Activated CD4-positive, alpha-beta T cell treated with anti-CD3 and anti-CD28 coated beads for 4 hours (primary cell): ENCODE measurements at places on chromosomes 2 and 18.

GRCh38 chr18:29928081-29928480, 1114.5 kb downstream of the DSC3 start:
- no peak for DNase-seq

- DNase-seq: no peak
Measured at GRCh38 chr2:158513841-158514240, 57.1 kb downstream of the PKP4 start.

DNA sequence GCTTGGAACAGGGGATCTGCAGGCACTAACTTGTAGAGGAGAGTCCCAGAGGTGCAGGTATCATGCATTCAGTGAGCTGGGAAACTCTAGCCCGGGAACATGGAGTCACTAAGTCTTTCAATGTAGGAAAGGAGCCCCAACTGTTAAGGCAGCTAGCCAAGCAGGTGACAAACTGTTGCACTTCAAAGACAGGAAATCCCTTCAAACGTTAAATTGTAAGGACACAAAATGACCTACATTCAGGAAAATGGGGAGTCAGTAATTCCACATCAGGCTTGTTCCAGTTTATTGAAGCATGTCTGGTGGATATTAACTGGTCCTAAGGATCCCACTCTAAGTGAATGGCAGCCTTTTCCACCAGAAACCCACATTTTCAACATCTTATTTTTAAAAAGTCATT, 364.5 kb downstream of the MTX2 start:
- DNase-seq: no peak

DNA sequence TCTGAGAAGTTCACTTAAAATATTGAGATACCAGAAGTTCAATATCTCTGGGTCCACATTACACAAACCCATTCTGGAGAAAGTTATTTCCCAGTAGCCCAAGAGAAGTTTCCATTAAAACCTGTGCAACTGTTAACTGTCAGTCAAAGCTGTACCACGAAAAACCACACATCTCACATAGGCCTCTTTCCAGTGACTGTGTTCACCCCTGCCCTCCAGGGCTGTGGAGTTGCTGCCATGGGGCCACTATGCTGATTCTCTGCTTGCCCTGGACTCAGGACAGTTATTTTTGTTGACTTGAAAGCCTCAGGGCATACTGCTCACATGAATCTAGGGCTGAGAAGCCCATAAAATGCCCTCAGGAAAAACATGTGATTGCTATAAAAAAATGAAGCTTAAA, 153.8 kb downstream of the PIEZO2 start:
- no peak for DNase-seq

GRCh38 chr2:17752892-17753802, 463 bp downstream of the SMC6 start:
- DNase-seq: peak; percentile 35

DNA sequence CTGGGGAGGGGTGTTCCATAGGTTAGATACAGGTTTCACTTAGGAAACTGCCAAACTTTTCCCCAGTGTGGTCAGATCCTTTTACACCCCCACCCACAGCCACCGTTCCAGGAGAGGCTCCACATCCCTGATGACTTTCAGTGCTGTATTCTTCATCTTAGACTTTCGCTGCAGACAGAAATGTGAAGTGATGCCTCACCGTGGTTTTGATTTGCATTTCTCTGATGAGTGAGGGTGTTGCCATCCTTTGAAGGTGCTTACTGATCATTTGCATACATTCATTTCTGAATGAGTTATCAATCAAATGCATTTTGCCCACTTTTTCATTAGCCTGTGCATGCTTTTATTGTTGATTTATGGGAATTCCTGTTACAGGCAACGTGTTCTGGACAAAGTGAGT, 14.9 kb downstream of the COPS9 start:
- no peak for DNase-seq

GRCh38 chr18:23900994-23901393, 113.6 kb upstream of the TTC39C start:
- no peak for DNase-seq

DNA sequence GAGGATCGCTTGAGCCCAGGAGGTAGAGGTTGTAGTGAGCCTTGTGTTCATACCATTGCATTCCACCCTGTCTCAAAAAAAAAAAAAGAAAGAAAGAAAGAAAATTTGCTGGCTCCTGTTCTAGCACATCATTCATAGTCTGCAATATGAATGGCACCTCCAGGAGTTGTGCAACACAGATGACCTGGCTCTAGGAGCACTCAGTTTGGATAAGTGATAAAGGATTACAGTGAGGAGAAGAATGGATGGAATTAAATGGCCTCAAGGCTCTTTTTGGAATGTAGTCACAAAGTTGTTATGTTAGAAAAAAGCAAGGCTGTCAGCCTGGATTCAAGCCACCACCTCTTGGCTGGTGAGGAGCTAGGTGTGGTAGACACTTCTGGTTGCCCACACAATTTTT, 21.5 kb upstream of the SPRED2 start:
- no peak for DNase-seq

DNA sequence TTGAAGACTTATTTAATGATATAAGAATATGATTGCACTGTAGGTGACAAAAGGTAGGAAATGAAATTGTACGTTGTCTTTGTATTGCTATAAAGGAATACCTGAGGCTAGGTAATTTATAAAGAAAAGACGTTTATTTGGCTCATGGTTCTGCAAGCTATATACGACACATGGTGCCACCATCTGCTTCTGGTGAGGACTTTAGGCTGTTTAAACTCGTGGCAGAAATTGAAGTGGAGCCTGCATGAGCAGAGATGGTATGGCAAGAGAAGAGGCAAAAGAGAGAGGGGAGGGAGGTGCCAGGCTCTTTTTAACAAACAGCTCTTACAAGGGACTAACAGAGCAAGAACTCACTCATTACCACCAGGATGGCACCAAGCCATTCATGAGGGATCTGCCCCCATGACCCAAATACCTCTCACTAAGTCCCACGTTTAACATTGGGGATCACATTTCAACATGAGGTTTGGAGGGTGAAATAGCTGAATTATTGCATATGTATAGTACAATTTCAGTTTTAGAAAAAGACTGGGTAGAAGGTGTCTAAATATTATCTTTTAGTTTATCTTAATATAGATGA, 86.8 kb downstream of the GULP1 start:
- DNase-seq: no peak

DNA sequence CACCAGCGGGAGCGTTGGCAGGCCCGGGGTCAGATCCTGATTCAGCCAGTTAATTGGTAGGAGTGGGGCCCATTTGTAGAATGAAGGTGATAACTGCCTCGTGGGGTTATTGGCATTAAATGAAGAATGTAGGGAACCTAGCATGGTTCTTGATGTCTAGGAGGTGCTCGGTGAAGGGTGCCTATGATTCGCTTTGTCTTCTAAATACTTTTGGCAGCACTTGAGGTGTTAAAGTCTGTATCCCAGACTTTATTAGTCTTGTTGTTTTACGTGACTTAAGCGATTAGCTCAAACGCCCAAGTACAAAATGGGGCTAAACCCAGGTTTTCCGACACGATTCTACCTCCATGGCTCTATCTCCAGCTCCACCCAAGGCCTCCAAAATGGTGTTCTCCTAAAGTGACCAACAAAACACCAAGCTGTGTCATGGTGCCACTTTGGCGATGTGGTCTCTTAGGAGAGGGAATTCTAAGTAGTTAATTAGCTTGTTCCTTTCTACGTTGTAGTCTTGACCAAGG, 980 bp upstream of the PPP4R1 start:
- DNase-seq: no peak

- DNase-seq: peak; percentile 37
Measured at GRCh38 chr2:31429759-31430438, 15.4 kb upstream of the XDH start.

DNA sequence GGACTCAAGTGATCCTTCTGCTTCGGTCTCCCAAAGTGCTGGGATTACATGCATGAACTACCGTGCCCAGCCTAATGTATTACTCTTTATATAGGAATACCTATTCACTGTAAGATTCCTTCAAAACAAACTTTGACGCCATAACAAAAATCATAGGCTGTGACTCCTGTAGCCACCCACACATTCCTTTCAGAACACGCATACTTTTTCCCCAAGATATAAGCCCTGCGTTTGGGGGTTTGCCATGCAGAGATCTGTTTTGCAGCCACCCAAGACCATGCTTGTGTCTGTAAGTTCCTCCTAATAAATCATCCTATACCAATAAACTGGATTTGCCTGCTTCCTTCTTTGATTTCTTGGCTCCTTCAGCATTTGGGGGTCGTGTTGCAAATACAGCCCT, 46.0 kb upstream of the STON1 start:
- DNase-seq: no peak

GRCh38 chr2:218827701-218828476, 3.7 kb downstream of the PRKAG3 start:
- DNase-seq: no peak

- no peak for DNase-seq
Measured at GRCh38 chr2:128834880-128835252, 516.2 kb upstream of the HS6ST1 start.

GRCh38 chr2:154580767-154581166, 117.7 kb upstream of the KCNJ3 start:
- DNase-seq: no peak

- no peak for DNase-seq
Measured at GRCh38 chr2:173299764-173300163, 54.9 kb upstream of the CDCA7 start.

DNA sequence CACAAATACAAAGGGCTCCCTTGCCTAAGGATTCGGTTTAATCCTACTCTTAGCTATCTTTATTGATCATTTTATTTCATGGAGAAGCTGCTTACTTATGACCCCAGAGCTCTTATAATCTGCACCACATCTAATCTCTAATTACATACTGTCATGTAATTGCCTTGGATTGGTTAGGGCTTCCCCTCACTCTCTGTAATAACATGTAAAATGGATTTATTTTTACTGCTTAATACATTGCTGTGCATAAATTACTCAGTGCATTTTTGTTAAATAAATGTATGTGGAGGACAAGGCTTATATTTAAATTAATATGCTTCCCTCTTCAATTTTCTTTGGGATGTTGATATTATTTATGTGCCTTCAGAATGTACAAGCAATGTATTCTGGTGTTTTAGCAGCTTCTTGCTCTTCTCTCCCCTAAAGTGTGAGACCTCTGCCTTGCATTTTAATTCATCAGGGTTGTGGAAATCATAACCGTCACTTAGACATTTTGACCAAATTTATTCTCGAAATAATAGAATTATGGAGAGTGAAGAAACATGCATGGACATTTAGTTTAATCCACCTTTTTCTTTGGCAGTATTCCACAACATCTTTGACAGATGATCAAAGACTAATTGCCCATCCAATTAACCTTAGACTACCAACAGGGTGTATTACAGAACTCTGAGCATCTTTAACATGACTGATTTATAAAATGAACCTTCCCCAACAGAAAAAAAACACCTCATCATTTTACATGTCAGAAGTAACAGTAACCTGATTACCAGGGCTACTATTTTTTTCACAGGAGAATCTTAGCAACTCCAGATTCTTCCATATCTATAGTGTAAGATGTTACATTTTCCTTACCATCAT, 692.6 kb downstream of the LRRTM4 start:
- DNase-seq: no peak

- no peak for DNase-seq
Measured at GRCh38 chr2:109185821-109186570, 57.0 kb downstream of the SH3RF3 start.

GRCh38 chr18:7872569-7872968, 305.5 kb downstream of the PTPRM start:
- DNase-seq: no peak

DNA sequence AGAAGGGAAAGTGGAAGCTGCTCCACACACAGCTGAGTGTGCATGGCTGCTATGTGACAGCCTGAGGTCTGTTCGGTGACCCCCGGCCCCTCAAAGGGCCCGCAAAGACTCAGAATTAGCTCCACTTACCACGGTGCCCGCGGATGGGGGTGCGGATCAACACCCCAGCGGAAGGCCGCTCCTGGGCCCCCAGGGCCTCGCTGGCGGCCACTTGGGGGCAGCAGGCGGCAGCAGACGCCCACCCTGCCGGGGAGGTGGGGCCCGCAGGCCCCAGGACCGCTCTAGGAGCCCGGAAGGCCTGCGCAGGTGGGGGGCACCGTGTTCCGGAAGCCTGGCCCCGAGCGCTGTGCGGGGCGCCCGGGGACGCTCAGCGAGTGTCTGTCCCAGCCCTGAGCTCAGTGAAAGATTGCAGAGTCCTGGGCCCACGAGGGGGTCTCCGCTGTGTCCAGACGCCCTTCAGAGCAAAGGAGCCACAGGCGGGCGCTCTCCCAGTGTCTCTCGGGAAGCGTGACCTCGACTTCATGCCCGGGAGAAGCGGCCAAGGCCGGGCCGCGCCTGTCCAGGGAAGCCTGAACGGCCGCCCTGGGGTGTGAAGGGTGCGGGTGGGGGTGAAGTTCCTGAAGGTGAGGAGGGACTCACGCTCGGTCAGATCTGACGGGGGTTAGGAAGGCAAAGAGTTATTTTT, 118.7 kb downstream of the VAPA start:
- no peak for DNase-seq

DNA sequence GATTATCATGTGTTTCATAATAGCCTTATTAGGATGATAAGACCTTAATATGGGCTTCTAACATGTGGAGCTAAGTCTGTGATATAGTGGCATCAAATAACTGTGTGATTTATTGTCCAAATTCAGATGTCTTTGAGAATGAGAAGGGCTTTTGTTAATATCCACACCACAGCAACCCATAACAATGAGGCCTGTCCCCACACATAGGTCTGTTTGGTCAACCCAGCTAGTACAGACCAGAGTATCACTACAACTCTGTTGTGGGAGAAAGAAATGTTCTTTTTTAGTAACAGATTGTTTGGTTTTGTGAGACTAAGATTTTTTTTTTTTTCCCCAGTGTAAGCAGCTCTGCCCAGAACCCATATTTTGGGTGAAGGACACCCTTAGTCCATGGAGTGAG, 439.2 kb downstream of the PIK3C3 start:
- DNase-seq: no peak

DNA sequence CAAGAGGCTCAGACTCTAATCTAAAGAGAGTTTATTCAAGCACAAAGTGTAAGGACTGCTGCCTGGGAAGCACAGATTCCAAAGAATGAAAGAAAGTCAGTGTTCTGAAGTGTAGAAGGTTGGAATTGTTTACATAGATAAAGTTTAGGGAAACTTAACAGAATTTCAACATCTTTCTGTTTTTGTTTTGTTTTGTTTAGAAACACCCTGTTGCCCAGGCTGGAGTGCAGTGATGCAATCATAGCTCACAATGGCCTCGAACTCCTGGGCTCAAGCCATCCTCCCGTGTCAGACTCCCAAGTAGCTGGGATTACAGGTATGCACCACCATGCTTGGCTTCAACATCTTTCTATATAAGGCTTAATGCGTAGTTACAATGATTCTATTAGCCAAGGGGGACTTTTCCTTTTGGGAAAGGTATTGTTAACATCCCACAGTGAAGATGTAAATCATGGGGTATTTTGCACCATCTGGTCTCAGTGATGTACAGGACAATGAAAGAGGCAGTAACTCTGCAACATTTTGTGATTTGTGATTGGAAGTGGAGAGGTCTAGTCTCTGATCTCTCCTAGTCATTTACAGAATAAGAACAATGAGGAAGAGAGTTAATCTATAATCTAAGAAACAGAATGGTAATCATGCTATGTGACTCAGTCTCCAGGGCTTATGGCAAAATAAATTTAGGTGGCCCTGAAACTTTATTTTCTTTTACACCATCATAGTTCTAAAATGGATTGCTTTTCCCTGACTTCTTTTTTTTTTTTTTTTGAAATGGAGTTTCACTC, 45.6 kb upstream of the MSH6 start:
- DNase-seq: no peak
